ENCODE measurements at places on chromosomes 5 and 9.

DNA sequence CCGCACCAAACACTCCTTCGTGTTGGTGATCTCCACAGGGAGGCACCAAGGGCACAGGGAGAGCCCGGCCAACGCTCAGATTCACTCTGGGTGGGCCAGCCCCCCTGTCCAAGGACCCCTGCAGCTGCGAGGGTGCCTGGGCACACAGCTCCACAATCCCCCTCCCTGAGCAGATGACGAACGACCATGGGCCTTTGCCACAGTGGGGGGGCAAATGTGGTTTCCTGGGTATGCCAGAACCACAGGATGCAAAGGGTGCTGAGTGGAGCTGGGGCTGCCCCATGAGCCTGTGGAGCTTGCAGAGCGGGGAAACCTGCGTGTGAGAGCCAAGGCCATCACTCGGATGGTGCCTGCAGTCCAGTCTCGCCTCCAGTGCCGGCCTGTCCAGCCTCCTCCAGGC lies 31.0 kb downstream of the LPCAT1 start:
- DNase-seq: no peak

DNA sequence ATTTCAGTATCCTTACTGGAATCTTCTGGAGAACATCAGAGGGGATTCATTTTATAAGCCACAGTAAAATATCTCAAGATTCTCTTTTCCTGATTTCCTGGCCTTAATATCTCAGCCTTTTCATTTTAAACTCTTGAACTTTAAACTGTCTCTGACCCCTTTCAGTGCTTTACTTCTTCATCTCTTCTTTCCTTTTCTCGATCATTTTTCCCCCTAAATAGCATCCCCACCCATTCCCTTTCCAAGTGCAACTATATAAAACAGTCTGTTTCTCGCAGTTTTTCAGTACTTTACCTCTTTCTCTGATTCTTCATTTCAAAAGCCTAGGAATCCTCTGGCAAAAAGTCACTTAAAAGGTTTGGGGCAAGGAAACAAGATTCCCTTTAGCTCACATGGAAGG lies 80.5 kb downstream of the PALM2AKAP2 start:
- no peak for DNase-seq

DNA sequence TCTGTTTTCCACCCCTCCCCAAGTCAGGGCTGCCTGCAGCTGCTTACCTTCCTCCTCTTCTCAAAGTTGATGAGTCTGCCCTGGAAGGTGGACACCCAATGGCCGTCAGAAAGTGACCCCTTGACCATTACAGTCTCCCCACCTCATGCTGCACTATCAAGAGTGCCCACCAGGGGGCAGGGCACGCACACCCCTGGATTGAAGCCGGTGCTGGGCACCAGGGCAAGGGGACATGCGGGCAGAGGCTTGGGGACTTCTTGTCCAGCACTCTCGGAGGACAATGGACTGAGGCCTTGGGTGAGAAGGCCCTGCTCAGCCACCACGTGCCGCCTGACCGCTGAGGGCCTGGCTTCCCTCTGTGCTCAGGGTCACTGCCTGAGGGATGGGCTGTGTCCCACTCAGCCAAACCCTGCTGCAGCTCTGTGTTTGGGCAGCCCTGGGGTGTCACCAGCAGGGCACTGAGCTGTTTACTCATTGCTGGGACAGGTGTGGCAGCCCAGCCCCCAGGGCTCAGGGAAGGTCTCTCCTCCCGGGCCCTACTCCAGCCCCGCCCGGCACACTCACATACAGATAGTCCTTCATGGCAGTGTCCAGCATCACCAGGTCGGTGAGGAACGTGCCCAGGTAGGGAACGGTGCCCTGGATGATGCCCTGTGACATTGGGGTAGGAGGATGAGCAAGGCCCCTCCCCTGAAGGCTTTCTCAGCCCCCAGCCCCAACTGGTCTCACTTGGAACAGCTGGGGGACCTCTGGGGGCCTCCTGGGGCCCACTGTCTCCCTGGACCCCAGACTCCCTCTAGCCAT lies 17.7 kb downstream of the RALGDS start:
- DNase-seq: peak; percentile 34

GRCh38 chr5:115785381-115786065 lies 30.9 kb downstream of the CDO1 start:
- no peak for DNase-seq

DNA sequence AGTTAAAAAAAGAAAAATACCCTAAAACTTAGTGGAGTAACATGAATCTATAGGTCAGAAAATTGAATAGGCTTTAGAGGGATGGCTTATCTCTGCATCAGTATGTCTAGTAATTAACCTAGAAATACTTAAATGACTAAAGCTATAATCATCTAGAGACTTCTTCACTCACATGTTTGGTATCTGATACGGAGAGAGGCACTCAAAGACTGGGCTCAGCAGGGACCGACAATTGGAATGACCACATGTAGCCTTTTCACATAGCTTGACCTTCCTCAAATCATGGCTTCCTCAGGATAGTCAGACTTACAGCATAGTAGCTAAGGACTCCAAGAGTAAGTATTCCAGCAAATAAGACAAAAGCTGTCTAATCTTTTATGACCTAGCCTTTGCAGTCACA lies 105.3 kb upstream of the RORB start:
- no peak for DNase-seq

DNA sequence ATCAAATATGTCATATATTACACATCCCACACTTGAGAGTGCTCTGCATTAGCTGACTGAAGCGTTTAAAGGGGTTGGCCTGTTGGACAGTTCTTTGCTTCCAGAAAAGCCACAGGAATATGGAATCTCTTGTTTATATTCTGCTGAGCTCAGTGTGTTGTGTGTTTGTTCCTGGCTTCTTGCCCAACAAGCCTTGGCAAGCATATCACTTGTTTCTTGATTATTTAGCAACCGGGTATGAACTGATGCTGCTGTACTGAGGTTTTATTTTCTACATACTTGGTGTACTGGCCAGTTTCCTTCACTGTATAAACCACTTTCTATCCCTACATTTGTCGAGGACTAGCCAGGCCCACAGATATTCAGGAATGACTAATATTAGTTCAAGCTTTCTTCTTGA lies 378.9 kb downstream of the KCTD16 start:
- DNase-seq: no peak

DNA sequence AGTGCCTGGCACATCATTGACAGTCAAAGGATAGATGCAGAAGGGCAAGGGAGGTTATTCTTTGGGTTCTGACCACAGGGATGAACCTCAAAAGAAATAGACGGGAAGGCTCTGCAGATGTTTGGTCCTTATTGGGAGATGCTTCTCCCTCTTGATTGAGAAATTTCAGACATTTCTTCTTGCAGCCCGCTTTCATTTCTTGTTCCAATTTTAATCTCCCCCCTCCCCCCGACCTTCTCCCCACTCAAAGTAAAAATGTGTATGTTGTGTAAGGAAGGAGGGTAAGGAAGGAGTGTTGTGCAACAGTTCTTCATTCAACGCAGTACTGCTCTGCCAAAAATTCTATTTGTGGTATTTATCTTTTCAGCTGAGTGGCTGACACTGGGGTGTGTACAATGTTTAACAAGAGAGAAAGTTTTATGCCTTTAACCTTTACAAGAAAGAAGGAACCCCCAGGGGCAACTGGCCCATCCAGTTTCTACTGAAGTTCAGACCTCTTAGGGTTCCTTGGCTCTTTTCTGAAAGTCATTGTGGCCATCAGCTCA lies 46.3 kb upstream of the TNFSF15 start:
- no peak for DNase-seq

DNA sequence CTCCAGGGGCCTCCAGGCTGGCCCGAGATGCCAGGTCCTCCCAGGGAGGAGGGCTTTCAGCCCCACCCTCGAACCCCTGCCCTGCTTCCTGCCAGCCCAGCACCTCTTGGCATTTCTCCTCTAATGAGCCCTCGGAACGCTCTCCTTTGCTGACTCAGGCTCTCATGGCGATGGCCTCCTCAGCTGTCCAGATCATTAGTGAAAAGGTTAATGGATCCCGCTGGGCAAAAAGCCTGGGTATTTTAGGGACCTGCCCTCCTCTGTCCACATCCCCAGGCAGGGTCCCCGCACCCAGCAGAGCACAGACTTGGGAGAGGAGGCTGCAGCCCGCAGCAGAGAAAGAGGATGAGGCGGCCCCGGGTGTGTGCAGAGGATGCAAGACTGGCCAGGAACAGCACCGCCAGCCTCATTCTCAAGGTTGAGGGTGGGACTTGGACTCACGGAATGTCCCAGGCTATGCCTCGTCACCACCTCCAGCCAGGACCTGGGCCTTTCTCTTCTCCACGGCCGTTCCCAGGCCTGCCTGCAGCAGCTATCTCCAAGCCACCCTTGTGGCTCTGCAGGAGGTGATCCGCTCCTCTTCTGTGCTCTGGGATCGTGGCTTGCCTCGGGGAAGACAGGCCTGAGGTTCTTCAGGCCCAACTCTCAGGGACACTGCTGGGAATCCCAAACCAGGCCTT lies 23.0 kb upstream of the ADAMTS2 start:
- no peak for DNase-seq

- DNase-seq: no peak
Measured at GRCh38 chr5:133957080-133957479, 11.3 kb downstream of the C5orf15 start.

DNA sequence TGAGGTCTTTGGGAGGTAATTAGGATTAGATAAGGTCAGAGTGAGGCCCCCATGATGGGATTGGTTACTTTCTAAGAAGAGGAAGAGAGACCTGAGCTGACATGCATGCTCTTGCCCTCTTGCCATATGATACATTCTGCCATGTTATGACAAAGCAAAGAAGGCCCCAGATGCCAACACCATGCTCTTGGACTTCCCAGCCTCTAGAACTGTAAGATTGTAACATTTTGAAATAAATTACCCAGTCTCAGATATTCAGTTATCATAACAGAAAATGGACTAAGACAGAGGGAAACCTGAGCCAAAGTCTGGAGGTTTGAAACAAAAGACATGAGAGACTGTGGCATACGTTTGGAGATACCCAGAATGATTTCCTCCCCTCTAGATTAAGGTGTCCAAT lies 318.6 kb downstream of the ARHGEF28 start:
- no peak for DNase-seq

GRCh38 chr5:10319202-10319851 lies 11.6 kb upstream of the CMBL start:
- DNase-seq: no peak

GRCh38 chr5:15683332-15683731 lies 183.4 kb downstream of the FBXL7 start:
- no peak for DNase-seq

GRCh38 chr5:72842816-72843215 lies 26.4 kb downstream of the TNPO1 start:
- no peak for DNase-seq

- no peak for DNase-seq
Measured at GRCh38 chr9:6910032-6910431, 152.3 kb downstream of the KDM4C start.

GRCh38 chr5:63125862-63126261 lies 547.2 kb downstream of the LRRC70 start:
- no peak for DNase-seq

DNA sequence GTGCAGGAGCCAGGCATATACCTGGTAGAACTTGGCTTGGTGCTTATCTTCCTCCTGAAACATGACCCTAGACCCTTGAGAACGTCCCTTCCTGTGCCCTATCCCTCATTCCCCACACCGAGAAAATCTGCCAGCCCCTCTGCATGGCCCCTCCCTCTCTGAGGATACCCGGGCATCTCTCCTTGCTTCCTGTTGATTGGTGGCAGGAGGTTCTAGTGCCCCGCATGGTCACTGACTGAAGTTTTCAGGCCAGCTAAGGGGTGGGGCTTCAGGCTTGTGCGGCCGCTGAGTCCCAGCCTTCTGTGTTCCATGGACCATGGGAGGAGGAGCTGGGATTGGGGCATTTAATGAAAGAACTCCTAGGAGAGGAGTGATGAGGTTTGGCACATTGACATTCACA lies 22.8 kb downstream of the IGIP start:
- no peak for DNase-seq

GRCh38 chr9:107819772-107820565 lies 330.4 kb upstream of the KLF4 start:
- DNase-seq: no peak

- DNase-seq: no peak
Measured at GRCh38 chr5:123813937-123814624, 302.1 kb downstream of the CSNK1G3 start.

DNA sequence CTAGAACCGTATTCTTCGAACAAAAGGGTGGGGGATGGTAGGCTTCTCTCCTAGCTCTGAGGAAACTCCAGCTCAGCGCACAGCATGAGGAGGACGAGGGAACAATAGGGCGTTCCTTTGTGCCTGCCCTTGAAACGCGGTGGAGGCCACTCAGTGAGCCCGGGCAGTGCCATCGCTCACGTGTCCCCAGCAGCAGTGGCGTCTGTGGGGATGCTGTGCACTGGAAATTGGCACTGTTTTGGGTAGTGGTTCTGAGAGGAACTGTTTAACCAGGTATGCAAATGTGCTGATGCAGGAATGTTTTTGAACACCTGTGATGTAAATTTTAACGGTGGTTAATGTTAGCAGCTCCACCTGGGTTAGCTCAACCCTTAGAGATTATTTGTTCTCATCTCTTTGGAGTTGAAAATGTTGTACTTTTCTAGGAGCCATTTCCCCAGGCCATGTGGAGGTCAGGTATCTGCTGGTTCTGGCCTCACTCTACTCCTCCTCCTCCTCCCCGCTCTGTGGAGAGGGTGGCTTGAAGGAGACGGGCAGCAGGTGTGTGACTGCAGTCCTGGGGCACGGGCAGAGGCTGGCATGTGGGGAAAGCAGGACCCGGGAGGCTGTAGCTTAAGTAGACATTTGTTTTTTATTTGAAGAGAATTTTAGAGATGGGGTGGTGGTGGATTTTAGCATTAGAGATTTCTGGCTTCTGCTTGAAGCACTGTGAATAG lies 48.3 kb downstream of the EHMT1 start:
- no peak for DNase-seq

DNA sequence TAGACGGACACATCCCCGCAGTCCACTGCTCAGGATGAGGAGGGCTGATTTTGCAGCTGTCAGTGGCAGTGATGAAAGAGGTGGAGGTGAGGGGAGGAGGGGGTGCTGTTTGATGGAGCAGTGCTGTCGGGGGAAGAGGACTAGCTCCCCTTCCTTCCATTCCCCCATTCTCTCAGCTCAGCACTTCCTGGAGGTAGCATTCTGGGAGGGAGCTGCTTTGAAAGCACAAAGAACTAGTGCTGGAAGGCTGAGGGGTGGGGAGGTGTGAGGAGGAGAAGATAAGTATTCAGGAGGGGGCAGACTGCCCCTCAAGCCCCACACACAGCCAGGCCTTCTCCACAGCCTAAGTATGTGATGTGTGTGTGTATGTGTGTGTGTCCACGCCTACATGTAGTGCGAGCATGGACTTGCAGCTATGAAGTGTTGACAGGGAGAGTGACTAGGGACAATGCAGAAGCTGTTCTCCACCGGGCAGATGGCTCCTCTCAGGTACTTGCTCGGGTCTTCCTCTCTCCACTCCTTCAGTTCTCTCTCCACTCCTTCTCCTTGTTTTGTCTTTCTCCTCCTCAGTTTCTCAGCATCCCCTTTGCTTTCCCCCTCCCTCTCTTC lies 65.5 kb upstream of the HSPA9 start:
- DNase-seq: no peak

DNA sequence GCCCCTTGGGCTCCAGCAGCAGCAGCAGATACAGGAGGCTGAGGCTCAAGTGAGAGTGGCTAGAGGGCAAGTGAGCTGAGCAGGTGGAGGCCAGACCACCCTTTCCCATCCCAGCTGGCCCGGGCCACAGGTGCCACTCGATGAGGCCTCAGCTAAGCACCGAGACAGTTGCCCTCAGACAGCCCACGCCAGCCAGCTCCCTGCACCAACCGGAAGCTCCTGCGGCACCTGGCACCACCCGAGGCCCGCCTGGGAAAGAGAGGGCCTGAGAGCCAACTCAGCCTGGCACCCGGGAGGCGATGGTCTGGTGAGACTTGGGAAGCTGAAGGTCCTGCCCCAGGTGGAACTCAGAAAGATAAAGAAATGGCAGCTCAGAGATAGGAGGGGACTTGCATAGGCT lies 28.3 kb upstream of the TTLL11 start:
- DNase-seq: no peak
